HL-60 (cell line): ENCODE measurements at places on chromosomes 12 and 14.

- no peak for DNase-seq
Measured at GRCh38 chr12:20194171-20194570, 174.2 kb upstream of the PDE3A start.

GRCh38 chr12:56420411-56420810, 28.8 kb downstream of the TIMELESS start:
- DNase-seq, result no peak

DNA sequence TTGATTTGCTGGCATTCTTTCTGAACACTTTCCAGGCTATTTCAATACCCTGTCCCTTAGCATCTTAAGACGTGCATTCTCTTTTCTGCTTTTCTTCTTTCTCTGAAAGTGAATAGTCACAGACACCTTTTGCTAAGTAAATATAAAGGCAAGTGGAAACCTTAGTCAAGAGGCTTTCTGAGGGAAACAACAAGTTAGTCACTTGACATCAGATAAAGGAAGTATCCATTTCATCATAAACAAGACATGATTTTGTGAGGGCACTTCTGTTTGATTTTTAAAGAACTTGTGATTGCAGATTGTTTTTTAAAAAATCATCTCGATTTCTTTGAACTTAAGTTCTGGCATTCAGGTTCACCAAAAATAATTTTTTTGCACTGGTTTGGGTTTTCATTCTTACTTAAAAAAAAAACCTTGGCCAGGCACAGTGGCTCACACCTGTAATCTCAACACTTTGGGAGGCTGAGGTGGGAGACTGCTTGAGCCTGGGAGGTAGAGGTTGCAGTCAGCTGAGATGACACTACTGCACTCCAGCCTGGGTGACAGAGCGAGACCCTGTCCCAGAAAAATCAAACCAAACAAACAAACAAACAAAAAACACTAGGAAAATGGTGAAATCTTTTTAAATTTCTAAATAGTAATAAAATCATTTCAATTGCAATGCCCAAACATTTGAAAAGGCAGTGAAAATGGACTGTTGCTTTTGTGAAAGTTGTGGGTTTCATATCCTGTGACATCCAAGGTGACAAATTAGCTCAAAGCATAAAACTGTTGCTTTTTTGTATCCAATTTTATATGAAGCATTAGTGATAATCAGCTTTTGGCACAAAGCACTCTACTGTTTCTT, 8.3 kb upstream of the KLHL42 start:
- no peak for DNase-seq

DNA sequence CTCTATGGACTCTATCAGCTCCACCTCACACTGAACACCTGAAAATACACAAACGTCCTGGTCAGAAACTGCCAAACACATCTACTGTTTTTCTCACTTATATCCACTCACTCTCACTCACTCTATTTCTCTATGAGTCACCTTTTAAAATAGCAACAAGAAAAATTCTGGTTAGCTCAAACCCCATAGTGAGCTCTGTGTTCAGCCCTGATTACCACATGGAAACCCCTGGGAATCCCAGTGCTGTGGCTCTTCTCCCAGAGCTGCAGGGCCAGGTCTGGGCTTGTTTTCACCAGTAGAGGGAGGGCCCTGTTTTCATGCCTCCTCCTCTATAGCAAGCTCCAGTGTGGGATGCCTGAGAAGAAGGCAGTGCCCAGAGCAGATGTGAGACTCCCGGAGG, 1126.1 kb downstream of the TMEM121 start:
- no peak for DNase-seq

- DNase-seq, result no peak
Measured at GRCh38 chr12:119055977-119056376, 74.6 kb downstream of the SRRM4 start.

DNA sequence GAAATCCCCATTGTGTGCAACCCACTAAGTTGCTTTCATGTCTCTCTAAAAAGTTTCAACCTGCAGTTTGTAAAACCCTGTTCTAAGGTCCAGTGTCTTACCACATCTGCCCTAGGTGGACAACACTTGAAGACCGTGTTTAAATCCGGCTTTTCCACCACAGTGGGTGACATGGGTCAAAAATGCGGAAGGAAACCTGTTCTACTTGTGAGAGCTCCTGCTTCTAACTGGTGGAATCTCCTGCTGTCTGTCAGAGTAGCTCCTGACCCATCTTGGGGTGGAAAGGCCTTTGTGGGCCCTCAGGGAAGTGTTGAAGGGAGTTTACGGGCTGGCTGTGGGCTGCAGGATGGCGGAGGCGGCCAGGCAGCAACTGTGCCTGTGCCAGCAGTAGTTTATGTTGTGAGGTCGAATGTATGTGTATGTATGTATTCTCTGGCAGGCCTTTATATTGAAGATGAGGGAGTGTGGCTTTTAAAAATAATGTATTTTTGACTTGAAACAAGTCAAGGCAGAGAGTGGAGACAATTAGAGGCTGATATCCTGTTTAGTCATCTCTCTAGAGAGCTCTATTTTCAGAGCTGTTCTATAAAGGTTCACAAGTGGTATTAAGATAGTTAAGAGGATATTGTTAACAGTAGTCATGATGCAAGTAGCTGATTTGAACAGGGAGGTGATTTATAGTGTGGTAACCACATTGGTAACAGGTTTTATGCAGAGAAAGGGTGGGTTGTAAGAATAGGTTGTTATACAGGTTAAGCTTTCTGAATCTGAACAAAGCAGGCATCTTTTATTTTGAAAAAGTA, 67.0 kb downstream of the PRKCH start:
- DNase-seq, result peak; percentile 8

DNA sequence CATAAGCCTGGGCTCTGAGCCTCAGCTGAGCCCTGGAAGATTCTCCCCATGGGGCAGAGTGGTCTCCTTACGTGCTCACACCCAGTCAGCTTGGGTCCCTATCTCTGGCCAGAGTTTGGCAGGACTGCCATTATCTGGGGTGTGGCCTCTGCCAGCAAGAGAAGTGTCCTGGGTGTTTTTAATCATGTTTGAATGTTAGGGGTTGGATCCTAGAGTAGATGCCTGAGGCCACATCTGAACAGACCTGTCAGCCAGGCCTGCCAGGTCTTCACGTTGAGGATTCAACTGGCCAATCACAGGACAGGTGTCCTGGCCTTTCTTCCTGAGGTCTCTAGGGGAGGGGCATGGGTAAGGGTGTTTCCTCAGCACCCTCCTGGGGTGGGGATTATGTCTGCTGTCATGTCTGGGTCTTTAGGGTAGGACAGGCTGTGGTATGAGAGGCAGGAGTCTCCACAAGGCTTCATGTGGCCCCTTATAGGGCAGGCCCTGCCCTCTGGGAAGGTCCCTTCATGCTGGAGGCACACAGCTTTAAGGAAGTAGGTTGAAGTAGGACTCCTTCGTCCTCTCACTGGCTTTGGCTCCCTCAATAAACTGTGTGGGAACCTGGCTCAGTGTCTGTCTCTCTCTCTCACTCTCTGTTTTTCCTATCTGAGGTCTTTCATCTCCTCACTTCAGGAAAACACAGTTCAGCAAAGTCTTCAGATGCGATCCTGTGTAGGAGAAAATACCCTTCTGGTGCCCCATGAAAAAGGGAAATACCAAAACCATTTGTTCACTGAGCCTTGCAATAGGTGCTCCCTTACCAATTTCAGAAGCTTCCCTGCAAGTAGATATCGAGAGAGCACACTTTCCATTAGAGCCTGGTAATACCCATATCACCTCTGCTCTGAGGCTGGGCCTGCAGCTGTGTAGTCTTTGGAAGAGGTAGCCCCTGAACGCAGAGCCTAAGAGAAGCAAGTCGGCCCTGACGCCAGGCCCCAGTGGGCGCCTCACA, 6.7 kb upstream of the FITM1 start:
- DNase-seq, result peak; percentile 3

DNA sequence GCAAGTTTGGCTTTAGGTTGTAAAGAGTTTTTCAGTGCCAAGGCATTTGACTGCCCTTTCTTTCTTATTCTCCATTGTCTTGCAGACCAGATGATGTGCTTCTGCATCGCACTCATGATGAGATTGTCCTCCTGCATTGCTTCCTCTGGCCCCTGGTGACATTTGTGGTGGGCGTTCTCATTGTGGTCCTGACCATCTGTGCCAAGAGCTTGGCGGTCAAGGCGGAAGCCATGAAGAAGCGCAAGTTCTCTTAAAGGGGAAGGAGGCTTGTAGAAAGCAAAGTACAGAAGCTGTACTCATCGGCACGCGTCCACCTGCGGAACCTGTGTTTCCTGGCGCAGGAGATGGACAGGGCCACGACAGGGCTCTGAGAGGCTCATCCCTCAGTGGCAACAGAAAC, 64.3 kb downstream of the KCNMB4 start:
- no peak for DNase-seq

GRCh38 chr12:42237052-42237852, 796 bp downstream of the YAF2 start:
- peak; percentile 82 for DNase-seq

- no peak for DNase-seq
Measured at GRCh38 chr12:122795807-122796206, 21.4 kb downstream of the CCDC62 start.

- DNase-seq, result no peak
Measured at GRCh38 chr12:84551373-84551772, 361.2 kb downstream of the SLC6A15 start.

DNA sequence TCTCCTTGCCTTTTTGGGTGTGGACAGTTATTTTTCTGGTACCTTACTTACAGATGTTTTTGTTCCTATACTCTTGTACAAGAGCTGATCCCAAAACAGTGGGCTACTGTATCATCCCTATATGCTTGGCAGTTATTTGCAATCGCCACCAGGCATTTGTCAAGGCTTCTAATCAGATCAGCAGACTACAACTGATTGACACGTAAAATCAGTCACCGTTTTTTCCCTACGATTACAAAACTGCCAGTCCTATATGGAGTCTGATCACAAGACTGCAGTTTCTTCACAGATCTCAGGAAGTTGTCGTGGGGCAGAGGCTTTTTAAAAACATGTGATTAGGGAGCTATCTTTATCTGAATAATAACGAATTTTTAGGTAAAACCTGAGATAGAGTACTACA, 1.3 kb downstream of the LYSET start:
- no peak for DNase-seq

DNA sequence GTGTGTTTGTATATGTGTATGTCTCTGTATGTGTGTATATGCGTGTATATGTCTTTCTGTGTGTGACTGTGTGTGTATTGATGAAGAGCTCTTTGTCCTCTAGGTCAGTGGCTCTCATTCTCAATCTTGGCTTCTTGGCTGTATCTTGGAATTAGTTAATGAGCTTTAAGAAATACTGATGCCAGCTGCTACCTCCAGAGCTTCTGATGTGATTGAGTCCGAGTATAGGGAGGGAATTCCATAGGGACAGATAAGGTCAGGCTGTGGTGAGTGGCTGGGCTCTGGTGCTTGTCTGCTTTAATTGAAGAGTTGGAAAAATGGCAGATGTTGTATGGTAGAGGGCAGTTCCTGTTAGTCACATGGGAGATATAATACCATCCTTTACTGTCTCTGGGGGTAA, 140.1 kb downstream of the C12orf75 start:
- DNase-seq, result no peak

DNA sequence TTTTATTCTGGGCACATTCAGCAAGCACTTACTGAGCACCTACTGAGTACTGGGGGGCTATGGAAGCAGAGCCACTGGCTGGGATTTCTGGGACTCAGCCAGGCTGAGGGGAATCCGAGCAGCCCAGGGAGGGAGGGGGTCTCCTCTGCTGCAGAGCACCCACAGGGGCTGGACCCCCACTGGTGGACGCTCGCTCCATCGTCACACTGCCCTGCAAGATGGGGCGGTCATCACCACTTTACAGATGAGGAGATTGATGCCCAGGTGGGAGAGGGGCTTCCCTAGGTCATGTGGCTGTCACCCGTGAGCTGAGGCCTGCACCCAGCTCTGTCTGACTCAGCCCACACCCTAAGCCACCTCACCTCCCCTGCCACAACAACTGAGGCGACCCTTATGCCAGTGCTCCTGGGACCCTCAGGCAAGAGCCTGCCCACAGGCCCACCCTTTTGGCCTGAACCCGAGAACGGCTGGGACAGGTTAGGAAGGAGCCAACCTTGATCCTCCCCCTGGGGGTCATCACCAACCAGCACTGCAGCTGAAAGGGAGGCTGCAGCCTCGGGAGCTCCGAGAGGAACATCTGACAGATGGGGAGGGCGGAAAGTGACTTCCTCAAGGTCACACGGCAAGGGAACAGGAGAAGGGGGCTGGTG, 74.4 kb downstream of the SERPINA3 start:
- no peak for DNase-seq

GRCh38 chr14:100432652-100433427, 109.7 kb downstream of the SLC25A47 start:
- no peak for DNase-seq
